ENCODE measurements at places on chromosomes 7 and 10.

DNA sequence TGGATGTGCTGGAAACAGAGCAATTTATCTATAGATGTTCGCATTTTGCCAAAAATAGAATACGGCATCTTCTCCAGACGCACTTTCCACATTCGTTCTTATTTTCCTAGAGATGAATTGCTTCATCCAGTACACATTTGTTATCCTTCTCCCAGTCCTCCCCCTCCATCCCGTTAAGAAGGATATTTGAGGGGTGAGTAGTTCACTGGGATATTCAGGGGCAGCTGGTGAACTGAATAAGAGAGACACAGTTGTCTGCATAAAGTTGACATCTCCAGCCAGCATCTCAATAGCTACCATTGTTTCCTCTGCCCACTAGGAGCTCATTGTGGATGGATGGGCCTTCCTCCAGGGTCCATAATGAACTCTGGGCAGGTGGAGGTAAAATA lies 456.8 kb upstream of the NRP1 start:
- DNase-seq, result no peak

DNA sequence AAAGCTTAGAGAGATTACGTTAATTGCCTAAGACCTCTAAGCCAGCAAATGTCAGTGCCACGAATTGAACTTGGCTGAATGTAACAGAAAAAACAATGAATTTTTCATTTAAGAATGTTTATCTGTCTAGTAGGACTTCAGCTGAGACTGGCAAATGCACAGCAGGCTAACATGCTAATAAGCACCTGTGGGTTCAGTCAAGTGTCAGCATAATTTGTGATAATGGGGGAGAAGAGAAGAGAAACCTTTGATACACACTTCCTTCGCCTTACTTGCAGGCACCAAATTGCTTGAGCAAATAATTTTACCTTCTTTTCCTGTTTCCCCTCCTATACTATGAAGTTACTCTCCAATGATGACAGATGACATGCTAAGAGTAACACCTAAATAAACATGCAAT lies 1136.5 kb upstream of the SORCS1 start:
- DNase-seq, result no peak

- no peak for DNase-seq
These were observed 152.0 kb downstream of the MACC1 start for GRCh38 chr7:20064974-20065862.

- no peak for DNase-seq
These were observed 27.7 kb downstream of the WNT8B start for GRCh38 chr10:100490531-100490930.

GRCh38 chr7:17545348-17545747 lies 246.9 kb downstream of the AHR start:
- no peak for DNase-seq

DNA sequence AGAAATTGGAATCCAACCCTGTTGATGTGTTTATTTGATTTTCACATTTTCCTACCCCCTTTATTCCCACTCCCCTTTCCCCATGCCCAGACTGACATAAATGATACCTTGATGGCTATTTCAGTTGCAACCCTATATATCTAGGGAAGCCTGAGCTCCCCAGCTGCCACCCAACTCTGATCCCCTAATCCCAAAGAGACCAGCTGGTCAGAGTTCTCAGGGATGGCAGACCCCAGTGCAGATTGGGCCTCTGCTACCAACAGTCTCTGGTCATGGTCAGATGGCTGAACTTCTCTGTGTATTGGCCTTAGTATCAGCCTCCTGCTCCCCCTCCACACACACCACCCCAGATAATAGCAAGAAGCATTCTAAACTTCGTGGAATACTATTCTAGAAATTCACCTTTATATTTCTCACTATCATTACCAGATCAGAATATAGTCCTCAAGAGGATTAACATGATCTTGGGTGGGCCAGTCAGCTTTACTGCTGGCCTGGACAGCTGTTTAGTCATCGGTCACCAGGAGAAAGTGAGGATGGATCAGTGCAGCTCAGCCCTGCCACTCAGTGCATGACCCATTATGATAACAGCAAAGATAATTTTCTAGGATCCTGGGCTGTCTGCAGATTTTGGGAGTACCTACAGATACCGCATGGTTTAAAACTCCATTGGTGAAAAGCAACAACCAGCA lies 24.5 kb upstream of the BTRC start:
- no peak for DNase-seq

DNA sequence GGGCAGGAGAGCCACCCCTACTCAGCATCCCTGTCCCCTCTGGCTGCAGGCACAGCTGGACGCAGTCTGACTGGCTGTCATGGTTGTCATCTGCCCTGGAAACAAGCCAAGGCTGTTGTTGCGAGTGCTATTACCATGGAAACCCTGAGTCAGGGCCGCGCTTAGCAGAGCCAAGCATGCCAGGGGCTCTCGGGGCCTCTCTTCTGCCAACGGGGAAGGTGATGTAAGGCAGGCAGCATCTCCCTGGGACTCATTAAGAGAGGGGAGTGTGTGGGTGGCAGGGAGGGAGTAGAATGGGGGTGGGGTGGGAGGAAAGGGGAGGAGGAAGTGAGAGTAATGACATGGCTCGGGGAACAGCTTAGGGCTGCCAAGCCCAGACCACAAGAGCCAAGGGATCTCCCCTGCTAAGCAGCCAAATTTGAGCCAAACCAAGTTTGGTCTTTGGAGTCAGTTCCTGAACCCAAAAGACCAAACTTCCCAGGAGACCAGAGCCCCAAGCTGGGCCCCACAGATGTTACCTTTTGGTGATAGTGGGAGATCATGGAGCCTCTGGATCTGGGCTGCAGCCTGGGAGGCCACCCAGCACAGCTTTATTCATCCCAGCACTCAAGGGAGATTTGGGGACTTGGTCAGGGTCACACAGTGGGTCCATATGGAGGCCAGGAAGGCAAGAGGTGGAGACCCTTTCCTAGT lies 67.6 kb downstream of the TMEM130 start:
- DNase-seq, result no peak

GRCh38 chr10:65943451-65943850 lies 982.4 kb upstream of the LRRTM3 start:
- DNase-seq, result no peak

- DNase-seq, result no peak
These were observed 69.1 kb downstream of the MBL2 start for GRCh38 chr10:52703451-52703850.

GRCh38 chr7:28778786-28779185 lies 179.3 kb downstream of the TRIL start:
- DNase-seq, result no peak

DNA sequence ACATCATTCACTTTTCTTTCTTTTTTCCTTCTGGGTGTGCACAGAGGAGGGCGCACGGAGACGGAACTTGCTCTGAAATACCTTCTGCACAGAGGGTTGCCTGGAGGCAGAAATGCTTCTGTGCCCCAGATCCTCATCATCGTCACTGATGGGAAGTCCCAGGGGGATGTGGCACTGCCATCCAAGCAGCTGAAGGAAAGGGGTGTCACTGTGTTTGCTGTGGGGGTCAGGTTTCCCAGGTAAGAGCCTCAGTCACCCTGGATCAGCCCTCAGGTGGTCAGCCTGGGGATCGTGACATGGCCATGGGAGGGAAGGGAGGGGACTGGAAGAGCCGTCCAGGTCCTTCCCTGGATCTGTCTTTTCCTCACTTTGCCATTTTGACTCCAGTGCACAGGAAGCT lies 33.6 kb downstream of the VWA2 start:
- no peak for DNase-seq

GRCh38 chr7:79241288-79242060 lies 212.0 kb downstream of the MAGI2 start:
- no peak for DNase-seq

GRCh38 chr7:36526863-36527548 lies 137.3 kb downstream of the ANLN start:
- DNase-seq, result no peak

DNA sequence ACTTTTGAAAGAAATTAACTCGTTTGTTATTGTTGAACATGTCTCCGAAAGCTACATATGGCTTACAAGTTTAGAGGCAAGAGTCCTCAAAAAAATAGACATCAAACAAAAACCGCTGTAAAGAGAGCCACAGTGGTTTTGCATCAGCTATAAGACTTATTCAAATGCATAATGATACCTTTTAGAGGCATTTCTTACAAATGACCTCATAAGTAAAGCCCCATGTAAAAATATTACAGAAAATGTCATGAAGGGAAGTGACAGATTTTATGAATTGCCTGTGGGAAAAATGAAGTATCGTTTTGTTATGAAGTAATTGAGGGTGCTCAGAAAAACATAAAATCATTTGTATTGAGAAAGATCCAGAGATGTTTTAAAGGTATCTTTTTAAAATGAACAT lies 598.0 kb downstream of the NXPH1 start:
- no peak for DNase-seq

DNA sequence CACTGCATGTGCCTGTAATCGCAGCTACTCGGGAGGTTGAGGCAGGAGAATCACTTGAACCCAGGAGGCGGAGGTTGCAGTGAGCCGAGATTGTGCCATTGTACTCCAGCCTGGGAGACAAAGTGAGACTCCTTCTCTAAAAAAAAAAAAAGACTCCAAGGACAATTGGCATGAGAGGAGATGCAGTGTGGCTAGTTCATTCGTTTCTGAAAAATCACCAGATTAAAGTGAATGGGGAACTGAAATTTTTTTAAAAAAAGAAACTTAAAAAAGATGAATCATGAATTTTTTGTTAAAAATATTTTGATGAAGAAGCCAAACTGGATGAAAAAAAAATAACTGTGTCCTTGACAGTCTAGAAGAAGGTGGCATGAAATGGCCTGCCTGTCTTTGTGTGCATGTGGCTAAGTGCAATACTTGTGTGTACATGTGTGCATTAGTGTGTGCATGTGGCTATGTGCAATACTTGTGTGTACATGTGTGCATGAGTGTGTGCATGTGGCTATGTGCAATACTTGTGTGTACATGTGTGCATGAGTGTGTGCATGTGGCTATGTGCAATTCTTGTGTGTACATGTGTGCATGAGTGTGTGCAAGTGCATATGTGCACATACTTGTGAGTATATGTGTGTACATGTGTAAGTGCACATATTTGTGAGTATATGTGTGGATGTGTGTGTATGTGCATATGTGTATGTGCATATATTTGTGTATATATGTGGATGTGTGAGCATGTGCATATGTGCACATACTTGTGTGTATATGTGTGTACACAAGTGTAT lies 391.7 kb upstream of the KLF6 start:
- no peak for DNase-seq

- no peak for DNase-seq
These were observed 174.5 kb upstream of the HDAC9 start for GRCh38 chr7:18320971-18321567.

DNA sequence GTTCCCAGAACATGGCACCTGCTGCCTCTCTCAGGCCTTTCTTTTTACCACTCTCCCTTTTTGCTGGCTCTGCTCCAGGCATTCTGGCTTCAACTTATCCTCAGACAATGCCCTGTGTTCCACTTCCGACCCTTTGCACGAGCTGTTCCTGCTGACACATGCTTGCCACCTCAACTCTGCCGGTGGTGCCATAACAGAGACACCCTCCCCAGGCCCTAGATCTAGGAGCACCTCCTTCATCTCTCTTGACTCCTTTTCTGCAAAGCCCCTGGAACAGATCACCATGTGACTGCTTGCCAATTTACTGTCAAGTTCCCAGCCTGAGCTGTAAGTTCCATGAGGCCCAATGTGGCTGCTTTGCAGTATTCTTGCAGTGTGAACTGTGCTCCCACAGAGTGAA lies 256.0 kb upstream of the MKI67 start:
- DNase-seq, result no peak

GRCh38 chr10:123603130-123603529 lies 63.0 kb upstream of the GPR26 start:
- no peak for DNase-seq

GRCh38 chr10:43689618-43689954 lies 40.9 kb upstream of the ZNF32 start:
- DNase-seq, result no peak

DNA sequence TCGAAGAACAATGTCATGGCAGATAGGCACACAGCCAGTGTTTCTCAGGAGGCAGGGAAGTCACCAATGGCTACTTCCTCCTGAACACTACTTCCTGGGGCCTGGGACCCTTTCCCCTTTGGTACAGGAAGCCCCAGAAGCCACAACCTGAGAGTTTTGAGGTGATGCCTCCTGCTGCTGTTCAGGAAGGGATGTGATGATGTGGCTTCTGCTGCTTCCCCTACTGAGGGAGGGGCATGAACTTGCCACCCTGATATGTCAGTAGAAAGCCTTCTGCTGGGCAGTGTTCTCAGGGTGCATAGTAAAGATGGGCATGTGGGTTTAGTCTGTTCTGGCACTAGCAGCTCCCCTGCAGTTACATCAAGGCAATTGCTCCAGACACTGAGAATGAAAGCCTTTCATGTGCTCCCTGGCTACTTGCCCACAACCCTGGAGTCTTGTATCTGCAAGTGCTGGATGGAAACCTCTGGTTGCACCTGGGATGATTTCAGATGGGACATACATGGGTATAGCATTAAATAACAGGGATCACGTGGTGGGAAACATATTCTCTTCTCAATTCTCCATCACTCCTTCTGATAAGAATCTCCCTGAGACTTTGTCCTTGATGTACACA lies 69.3 kb downstream of the ADRA2A start:
- no peak for DNase-seq

DNA sequence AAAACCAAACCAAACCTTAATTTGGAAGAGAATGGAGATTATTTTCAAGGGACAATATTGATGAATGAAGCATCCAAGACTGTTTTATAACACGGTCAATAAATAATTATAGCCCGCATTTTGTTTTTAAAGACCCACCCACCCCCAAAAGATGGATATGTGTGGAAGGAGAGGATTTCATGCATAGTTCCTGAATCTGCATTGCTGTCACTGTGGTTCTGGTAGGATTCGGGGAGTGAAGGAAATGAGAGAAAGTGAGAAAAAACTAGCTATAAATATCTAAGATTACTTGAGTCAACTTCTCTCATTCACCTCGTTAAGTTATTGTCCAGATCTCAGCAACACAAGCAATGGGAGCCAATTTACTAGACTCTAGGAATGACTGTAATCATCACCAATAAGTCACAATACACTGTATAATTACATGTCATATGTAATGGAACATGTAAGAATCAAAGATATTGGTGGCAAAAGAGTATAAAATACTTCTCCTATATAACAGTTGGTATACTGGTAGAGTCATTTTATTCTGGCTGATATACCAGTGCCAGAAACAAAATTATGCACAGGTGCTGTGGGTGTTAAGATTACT lies 30.2 kb downstream of the NAMPT start:
- no peak for DNase-seq

GRCh38 chr7:26102176-26102575 lies 49.8 kb upstream of the NFE2L3 start:
- DNase-seq, result no peak

DNA sequence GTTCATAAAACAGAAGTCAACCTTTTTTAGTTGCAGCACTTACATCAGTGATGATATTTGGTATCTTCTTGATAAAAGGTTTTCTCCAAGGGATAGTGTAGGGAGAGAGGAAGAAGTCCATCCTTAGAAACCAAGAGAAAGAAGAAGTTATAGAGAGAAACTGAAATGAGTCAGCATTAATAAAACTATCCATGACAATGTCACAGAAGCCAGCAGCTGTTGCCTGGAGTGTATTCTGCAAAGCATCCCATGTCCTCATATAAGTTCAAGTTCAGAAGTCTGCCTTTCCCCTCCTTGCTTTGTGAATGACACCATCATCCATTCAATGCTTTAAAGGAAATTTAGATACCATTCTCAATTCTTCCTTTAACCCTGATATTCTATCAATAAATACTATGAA lies 14.4 kb upstream of the COL1A2 start:
- DNase-seq, result no peak

All from stimulated activated CD8-positive, alpha-beta memory T cell treated with anti-CD3 and anti-CD28 coated beads, Interleukin-15, amount 100 ng/mL, for 1 hour (primary cell).